ENCODE measurements at places on chromosomes 1 and 21.
A peak's percentile ranks its signal among the peaks of the same experiment; 100 is the strongest.

DNA sequence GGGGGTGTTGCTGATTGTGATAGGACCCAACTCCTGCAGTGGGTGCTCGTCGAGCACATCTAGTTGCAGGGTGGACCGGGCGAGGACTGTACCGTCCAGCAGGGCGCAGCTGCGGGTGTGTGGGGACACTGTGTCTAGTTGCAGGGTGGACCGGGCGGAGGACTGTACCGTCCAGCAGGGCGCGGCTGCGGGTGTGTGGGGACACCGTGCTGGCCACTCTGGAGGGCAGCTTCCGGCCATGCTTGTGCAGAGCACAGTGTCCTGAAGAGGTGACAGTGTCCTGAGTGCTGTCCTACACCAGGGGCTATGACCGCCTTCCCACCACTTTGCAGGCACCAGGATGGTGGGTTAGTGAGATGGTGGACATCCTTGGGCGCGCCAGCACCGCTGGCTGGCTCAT is 4.6 kb upstream of the TRPM2 start:
- no peaks in the 10 kb centered on the region for H3K36me3 ChIP-seq
- H3K4me1 ChIP-seq, result peaks cover 24% of the 10 kb centered on the region
- DNase-seq, result no peak
- no peak overlapping the region for H3K4me3 ChIP-seq
- H3K27me3 ChIP-seq, result peaks cover 55% of the 10 kb centered on the region

- peak overlapping the region; percentile 7 for H3K27ac ChIP-seq
- no peaks in the 10 kb centered on the region for H3K27me3 ChIP-seq
- H3K4me3 ChIP-seq, result no peak overlapping the region
- H3K36me3 ChIP-seq, result no peaks in the 10 kb centered on the region
These were observed 1.8 kb upstream of the ZDHHC18 start for GRCh38 chr1:26824731-26825130.

DNA sequence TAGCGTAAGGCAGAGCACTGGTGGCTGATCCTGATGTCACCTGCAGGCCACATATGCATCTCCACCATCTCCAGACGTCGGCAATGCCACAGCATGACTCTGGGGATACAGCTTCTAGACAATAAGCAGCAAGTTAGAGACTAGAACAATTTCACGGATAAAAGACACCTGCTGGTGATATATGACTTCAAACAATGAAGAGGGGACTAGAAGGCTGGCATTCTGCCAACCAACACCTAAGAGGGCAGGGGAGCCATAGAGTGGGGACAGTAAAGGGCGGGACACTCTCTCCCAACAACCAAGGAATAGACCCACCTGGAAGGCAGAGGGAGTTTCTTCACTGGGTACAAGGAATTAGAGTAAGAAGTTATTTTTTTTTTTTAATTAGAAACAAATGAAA is 126.7 kb downstream of the SIM2 start:
- no peak for DNase-seq
- no peaks in the 10 kb centered on the region for H3K27me3 ChIP-seq
- no peak overlapping the region for H3K27ac ChIP-seq
- H3K36me3 ChIP-seq, result no peaks in the 10 kb centered on the region

DNA sequence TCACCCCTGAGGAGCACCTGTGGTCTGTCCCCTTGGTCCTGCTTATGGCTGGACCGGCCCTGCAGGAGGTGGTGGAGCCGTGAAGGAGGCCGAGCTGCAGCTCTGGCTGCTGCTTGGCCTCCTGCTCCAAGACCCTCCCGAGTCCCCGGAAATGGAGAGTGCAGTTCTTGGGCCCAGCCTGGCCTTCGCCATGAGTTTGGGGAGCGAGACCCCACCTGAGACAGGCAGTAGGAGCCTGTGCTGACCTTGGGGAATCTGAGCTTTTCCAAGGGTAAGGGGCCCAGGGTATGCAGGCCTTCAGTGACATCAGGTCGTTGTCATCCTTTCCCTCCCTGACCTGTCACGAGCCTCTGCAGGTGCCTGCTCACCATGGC is 14.1 kb downstream of the TMEM201 start:
- DNase-seq, result no peak
- H3K4me3 ChIP-seq, result no peak overlapping the region

- no peaks in the 10 kb centered on the region for H3K27me3 ChIP-seq
- peaks cover 3% of the 10 kb centered on the region for H3K4me1 ChIP-seq
- no peak for DNase-seq
- H3K27ac ChIP-seq, result no peak overlapping the region
These were observed 18.8 kb downstream of the KYAT3 start for GRCh38 chr1:88973520-88974137.

- H3K4me1 ChIP-seq, result peaks cover 5% of the 10 kb centered on the region
- no peaks in the 10 kb centered on the region for H3K36me3 ChIP-seq
- H3K4me3 ChIP-seq, result no peak overlapping the region
- H3K27me3 ChIP-seq, result no peaks in the 10 kb centered on the region
- H3K27ac ChIP-seq, result peak overlapping the region; percentile 35
These were observed 92.1 kb downstream of the MAB21L3 start for GRCh38 chr1:116203181-116203723.

DNA sequence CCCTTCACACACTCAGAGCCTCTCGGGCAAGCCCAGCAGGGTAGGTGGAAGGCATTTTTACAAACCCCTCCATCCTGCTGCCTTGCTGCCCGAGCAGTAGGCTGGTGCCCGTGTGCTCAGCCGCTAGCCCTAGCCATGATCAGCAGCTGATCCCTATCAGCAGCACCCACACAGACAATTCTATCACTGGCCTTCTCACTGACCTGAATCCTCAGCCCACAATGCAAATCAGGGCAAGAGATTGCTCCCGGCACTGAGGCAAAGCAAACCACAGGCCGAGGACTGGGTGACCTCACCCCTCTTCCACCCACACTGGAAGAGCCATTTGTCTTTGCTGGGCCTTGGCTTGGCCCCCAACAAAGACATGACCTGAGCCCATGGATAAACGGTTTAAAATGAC is 895 bp upstream of the PDZK1 start:
- H3K4me1 ChIP-seq, result no peaks in the 10 kb centered on the region
- no peak overlapping the region for H3K27ac ChIP-seq
- H3K27me3 ChIP-seq, result no peaks in the 10 kb centered on the region

GRCh38 chr21:43658769-43659135 is 536 bp downstream of the HSF2BP start:
- DNase-seq, result no peak
- H3K36me3 ChIP-seq, result peaks cover 7% of the 10 kb centered on the region
- peaks cover 30% of the 10 kb centered on the region for H3K4me1 ChIP-seq
- H3K4me3 ChIP-seq, result peak overlapping the region; percentile 81

DNA sequence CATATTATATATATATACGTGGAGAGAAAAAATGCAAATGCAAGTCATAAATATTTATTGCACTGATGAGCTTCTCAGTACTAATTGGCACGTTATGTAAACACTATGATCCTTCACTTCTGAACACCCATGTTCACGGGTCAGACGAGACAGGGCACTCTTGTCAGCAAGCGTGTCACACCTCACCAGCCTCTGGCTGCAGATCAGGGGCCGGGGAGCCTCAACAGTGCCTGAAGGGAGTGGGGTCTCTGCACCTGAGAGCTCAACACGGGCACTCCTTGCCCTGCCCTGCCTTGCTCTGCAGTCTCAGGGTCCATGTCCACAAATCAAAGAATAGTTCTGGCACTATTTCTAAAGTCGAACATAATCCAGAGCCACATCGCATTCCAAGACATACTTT is 409 bp upstream of the HIVEP3 start:
- no peaks in the 10 kb centered on the region for H3K27me3 ChIP-seq
- H3K36me3 ChIP-seq, result no peaks in the 10 kb centered on the region
- no peak overlapping the region for H3K4me3 ChIP-seq

DNA sequence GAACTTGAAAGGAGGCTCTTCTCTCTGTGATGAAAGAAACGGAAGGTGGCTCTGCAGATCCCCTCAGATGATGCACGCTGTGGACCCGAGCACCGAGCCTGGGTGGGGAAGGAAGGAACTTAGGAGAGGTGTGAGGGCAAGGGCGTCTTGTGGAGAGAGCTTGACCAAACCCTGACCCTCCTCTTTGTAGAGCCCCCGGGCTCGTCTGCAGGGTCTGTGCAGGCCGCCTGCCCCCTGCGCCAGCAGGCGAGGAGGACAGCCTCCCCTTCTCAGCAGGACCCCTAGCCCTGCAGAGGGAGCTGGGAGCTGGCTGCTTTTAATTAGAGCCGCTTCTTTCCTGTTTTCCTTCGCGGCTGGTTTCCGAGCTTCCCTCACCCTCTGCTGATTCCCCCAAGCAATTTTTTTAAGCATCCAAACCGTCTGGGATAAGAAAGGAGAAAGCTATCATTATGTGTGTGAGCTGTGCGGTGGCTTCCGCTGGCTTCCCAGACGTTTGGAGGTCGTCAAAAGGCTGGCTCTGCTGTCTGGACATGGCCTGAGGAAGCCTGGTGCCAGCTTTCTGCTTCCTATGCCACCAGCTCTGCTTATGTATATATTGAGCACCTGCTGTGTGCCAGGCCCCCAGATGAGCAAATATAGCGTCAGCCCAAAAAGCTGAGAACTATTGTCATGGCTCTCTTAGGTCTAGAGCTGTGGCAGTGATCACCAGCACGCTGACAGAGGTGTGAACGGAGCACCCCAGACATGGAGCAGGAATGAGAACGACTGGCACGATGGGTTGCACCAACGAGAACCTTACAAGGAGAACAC is 160.2 kb upstream of the IRF2BP2 start:
- H3K4me1 ChIP-seq, result peaks cover 9% of the 10 kb centered on the region
- H3K27ac ChIP-seq, result no peak overlapping the region
- H3K36me3 ChIP-seq, result no peaks in the 10 kb centered on the region
- H3K4me3 ChIP-seq, result no peak overlapping the region
- DNase-seq, result no peak

- H3K36me3 ChIP-seq, result no peaks in the 10 kb centered on the region
- no peak for DNase-seq
- H3K27ac ChIP-seq, result peak overlapping the region; percentile 95
- H3K4me3 ChIP-seq, result no peak overlapping the region
- H3K4me1 ChIP-seq, result peaks cover 38% of the 10 kb centered on the region
These were observed 1.3 kb upstream of the RC3H1 start for GRCh38 chr1:174023440-174023839.

GRCh38 chr1:83109692-83110091 is 889.2 kb downstream of the TTLL7 start:
- no peaks in the 10 kb centered on the region for H3K4me1 ChIP-seq
- no peaks in the 10 kb centered on the region for H3K36me3 ChIP-seq
- no peak overlapping the region for H3K27ac ChIP-seq
- no peak overlapping the region for H3K4me3 ChIP-seq
- DNase-seq, result no peak
- no peaks in the 10 kb centered on the region for H3K27me3 ChIP-seq

DNA sequence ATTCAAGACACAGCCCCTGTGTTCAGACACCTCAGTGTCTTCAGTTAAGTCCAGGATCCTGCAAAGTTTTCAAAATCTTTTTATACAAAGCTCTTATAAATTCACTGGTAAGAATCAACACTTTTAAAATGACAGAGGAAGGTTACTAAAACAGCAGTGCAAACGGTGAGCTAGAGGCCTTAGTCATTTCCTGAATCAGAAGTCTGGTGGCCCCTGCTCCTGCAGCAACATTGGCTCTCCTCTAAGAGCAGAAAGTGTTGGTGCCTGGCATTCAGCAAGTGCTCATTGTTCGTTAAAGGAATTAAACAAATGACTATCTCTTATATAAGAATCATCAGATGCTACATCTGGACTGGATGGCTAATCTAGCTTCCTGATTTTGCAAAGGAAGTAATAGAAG is 282.9 kb downstream of the PTGER3 start:
- no peaks in the 10 kb centered on the region for H3K4me1 ChIP-seq
- H3K27ac ChIP-seq, result no peak overlapping the region
- no peak overlapping the region for H3K4me3 ChIP-seq
- H3K27me3 ChIP-seq, result no peaks in the 10 kb centered on the region

DNA sequence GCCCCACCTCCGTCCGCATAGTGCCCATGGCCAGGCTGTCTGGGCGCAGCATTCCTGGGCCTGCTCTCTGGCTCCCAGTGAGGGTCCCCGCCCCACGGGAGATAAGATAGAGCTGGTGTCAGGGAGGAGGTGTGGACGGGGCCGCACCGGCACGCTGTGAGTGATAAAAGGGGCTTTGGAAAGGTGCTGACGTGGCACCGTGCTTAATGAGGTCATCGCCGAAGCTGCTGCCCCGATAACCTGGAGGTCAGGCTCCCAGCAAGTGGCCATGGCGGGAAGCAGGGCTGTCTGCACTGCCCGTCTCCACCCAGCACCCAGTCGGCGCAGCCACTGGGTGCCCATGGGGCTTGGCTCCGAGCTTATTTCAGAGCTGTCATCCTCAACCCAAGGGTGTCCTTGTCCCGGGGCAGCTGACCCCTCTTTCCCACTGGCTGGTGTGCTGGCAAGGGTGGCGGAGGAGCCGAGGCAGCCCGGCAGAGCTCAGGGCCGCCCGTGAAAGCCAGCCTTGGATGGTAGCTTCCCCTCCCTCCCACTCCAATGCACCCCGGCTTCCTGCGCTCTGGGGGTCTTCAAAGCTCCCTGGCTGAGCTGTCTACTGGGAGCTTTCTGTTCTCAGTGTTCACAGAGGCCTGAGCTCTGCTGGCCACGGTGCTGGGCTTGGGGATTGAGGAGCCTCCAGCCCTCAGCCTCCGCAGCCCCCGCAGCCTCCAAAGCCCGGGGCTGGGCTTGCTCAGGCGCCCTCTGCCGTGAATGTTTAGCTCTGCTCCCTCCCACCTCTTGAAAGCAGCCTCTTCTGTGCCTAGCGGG is 105.1 kb upstream of the ARHGEF16 start:
- no peaks in the 10 kb centered on the region for H3K36me3 ChIP-seq
- H3K27ac ChIP-seq, result no peak overlapping the region
- peaks cover 30% of the 10 kb centered on the region for H3K4me1 ChIP-seq
- no peak overlapping the region for H3K4me3 ChIP-seq
- no peak for DNase-seq
- H3K27me3 ChIP-seq, result peaks cover 70% of the 10 kb centered on the region

DNA sequence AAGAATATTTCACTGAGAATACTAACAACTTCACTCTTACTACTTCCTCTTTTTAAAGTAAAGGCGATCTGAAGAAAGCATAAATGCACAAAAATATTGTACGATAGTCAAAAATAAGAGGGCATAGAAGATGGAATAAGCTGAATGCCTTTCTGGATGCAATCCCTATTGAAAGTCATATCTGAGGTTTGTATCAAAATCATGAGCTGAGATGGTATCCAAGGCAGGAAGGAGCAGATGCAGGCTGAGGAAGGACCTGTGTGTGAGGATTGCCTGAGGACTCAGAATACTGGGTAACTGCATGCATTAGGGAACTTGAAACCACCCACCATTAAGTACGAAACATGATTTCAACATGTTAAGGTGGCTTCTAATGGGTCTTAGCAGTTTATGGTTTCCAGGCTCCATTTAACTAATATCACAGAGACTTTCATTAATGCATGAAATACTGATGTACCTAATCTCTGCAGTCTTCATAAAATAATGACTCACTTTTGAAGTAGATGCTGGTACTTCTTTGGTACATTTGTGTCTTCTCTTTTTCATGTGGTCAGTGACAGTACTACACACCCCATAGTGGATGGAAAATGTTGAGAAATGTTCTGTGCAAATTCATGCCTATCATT is 29.6 kb upstream of the RGS1 start:
- H3K4me1 ChIP-seq, result peaks cover 8% of the 10 kb centered on the region
- no peaks in the 10 kb centered on the region for H3K36me3 ChIP-seq
- no peak overlapping the region for H3K27ac ChIP-seq
- no peak overlapping the region for H3K4me3 ChIP-seq
- DNase-seq, result no peak

Data from suprapubic skin (tissue), 4 donors.